ENCODE measurements at places on chromosomes 1 and 21.

GRCh38 chr1:173249349-173249748, 42.2 kb upstream of the TNFSF4 start:
- DNase-seq: no peak

DNA sequence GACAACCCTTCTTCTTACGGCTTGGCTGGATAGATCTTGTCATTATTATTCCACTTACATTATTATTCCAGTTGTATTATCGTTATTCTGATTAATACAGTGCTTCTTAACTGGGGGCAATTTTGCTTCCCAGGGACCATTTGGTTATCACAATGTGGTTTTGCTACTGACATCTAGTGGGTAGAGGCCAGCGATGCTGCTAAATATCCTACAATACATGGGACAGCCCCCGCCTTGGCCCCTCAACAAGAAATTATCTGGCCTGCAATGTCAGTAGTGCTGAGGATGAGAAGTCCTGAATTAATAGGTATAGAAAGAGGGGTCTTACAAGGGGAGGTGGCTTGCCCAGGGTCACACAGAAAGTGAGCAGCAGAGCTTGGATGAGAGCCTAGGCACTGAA, 105.6 kb downstream of the PTPRU start:
- DNase-seq: no peak

DNA sequence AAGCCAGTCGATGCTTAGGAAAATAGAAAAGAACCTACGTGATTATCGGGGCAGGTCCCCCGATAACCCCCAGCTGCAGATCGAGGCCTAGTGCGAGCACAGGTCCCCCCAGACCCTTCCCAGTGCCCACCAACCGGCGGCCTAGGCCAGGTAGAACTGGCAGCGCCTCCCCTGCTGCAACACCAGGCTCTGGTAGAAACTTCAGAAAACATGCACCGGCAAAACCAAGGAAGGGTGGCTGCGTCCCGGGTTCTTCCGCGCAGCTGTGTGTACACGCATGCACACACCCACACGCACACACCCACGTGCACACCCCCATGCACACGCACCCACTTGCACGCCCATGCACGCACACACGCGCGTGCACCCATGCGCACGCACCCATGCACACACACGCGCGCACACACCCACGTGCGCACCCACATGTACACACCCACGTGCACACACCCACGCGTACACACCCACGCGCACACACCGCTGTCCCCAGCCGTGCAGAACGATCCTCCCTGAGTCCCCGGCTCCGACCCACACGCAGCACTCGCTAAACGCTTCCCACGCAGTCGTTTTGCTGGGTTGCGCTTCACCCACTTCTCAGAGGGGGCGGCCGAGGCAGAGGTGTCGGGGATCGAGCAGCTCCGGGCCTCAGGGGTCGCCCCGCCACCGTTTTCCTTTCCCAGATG, 5.2 kb downstream of the TSPEAR start:
- DNase-seq: no peak

GRCh38 chr1:172588296-172589291, 55.6 kb downstream of the SUCO start:
- DNase-seq: no peak

DNA sequence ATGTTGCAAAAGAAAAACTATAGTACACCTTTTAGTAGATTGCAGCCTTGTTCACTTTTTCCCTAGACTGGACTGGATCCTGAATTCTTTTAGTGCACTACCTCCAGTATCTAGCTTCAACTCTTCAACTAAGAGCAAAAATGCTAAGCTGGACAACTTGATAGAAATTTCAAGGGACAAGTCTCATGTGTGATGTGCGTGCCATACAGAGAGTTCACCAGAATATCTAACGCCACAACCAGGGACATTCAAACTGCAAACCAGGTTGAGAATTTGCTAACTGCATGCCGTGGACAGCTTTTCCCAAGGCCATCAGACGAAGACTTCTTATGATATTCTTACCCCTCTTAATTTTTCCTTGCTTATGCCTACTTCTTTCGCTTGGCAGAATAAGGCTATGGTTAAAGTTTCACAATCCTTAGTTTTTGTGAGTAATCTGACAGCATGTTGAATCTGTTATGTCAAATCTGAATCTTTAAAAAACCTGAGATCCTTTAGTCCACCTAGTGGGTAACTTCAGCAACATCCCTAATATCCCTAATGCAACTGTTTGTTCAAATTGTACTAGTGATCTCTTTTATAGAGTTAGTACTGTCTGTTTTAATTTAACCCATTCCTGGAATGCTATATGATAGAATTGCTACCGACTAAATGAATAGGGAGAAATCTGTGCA, 66.4 kb downstream of the DDAH1 start:
- no peak for DNase-seq

GRCh38 chr1:41418857-41419583, 57.8 kb downstream of the FOXO6 start:
- DNase-seq: no peak

GRCh38 chr1:24870551-24871195, 59.4 kb downstream of the RUNX3 start:
- no peak for DNase-seq

DNA sequence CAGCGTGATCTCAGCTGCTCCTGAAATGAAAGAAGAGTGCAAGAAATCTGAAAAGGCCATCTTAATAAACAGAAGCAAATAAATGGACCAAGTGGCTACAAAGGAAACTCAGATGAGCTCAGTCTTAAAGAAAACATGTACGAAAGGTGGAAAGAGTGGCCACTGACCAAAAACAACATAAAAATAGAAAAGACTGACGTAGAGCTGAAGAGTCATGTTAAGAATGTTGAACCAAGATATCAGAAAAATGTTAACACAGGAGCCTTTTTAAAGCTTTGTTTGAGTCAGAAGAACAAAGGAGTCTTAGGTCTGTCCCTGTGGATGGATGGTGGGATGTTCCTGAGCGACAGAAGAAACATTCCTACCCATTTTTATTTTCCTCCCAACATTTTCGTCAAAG, 30.8 kb upstream of the ZNF648 start:
- DNase-seq: no peak

GRCh38 chr1:230100932-230101331, 33.9 kb downstream of the GALNT2 start:
- no peak for DNase-seq

DNA sequence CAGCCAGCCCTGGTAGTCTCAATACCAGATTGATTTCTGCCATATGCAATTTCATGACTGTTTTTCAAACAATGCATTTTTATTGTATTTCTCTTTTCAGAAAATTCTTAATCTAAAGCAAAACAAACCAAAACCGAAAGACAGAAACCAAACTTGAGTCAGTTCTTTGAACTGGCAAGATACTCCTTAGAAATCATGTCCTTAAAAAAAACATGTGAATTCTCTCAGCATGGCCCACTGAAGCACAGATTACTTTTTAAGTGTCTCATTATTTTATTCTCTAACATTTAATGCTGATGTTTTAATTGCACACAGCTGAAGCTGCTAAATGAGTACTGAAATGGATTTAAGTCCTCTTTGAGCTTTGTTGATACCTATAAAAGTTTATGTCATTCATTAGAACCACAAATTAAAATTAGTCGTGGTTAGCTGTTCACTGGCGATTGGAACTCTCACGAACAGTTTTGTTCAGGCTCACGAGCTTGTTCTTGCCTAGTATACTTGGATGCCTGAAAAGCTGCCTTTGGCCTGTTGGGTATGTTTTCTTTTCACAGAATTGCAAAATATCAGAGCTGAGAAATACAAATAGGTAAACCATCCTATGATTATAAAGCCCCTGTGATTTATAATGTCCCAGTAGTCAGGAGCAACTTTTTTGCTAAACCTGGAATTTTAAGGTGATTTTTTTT, 87.5 kb downstream of the CAMTA1 start:
- no peak for DNase-seq

DNA sequence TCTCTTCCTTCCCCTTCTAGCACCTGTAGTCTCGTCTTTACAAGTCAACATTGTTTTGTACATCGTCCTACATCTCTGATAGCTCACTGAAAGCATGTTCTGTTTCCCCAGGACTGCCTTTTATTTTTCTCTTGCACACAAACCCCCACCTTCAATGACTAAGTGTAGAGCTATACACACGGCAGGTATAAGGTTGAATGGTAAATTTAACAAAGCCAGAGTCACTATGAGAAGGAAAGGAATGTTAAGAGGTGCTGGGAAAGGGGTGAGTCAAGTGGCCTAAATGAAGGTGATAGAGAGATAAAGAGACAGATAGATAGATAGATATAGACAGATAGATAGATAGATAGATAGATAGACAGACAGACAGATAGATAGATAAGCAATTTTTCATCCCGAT, 134.3 kb upstream of the ATP1B1 start:
- DNase-seq: no peak

DNA sequence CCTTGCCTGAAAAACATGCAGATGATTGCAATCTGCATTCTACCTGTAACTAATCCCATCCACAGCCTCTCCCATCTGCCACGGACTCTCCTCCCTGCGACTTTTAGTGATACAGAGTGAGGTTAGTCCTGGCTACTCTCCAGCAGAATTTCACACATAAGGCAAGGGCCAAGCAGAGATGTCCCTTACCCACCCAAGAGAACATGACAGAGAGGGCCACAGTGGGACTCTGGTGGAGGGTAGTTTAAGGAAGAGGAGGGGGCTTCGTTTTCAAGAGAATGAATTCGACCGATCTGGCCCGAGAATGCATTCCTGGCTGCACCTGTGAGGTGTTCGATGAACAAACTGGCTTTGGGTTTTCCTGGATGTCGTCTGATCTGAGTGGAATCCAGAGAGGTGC, 87.5 kb upstream of the SIM2 start:
- no peak for DNase-seq

DNA sequence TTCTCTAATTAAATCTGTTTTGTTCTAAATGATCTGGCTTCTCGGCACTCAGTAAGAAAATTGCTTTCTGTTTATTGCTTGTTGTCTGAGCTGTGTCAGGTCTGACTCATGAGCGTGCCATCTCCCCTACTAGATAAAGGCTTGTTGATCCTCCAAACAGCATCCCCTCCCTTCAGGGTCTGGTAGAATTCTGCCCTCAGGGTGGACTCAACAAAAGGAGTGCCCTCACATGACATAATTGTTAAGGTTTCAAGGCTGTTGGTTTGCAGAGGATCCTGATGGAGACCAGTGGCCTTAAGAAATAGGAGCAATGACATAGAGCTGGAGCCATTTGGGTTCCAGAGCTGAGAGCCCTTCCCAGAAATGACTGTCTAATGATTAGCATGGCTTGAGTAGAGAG, 36.0 kb upstream of the ATP2B4 start:
- DNase-seq: no peak

- DNase-seq: no peak
Measured at GRCh38 chr1:17293681-17294425, 14.1 kb upstream of the PADI4 start.

- DNase-seq: no peak
Measured at GRCh38 chr1:17582124-17582774, 42.8 kb downstream of the ARHGEF10L start.

DNA sequence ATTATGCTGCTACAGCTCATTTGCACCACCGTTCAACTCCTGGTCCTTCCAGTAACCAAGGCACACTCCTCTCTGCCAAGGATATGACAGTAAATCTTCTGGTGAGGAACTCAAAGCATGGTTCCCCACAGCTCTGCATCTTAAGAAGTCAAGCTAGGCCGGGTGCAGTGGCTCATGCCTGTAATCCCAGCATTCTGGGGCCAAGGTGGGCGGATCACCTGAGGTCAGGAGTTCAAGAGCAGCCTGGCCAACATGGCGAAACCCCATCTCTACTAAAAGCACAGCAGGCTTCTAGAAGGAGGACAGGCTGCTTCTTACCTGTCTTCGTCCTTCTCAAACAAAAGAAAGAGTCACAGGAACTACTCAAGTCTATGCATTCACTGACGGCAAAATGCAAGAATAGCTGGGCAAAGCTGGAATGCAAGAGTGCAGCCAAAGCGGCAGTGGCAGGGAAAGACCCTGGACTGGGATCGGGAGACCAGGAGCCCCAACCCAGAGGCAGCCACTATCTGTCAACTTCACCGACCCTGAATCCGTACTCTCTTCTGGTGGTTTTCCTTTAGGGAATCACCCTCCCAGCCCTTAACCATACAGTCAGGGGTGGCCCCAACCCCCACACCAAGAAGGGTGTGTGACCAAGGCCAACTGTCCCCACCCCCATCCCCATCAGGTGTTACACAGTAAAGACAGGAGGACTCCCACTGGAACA, 75.5 kb downstream of the NPHP4 start:
- no peak for DNase-seq

GRCh38 chr1:7644961-7645750, 125.9 kb upstream of the VAMP3 start:
- DNase-seq: peak; percentile 78

DNA sequence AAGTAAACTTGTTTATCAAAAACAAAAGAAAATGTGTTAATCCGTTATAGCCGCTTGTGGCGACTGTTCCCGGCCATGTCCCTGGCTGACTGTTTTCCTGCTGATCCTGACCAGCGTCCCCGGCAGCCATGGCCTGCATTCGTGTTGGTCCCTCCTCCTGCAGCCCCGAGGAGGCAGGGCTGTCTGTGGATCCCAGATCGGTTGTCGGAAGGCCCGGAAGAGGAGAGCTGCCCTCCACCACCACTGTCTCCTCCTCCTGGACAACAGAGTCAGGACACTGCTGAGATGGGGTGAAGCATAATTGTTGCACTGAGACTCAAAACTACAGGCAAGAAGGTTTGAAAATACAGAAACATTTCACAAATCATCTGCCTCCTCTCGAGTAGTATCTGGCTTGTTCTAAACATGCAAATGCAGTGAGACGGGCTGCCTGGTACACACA, 3.6 kb upstream of the MXRA8 start:
- no peak for DNase-seq

DNA sequence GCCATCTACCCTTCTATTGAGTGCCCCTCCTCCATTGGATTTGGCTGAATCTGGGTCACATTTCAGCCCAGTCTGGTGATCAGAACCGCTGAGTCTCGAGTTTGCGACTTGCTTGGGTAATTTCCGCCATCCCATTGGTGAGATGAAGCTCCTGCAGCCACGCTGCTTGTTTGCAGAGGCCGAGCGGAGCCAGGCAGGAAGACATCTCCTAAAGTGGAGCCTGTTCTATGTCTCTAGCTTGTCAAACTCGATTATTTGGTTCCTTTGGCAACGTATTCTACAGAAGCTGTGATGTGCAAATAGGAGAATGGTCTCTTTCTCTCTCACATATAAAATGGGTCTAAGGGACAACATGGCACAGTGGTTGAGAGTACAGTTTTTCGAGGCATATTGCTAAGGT, 206.8 kb upstream of the PLXNA2 start:
- DNase-seq: no peak

DNA sequence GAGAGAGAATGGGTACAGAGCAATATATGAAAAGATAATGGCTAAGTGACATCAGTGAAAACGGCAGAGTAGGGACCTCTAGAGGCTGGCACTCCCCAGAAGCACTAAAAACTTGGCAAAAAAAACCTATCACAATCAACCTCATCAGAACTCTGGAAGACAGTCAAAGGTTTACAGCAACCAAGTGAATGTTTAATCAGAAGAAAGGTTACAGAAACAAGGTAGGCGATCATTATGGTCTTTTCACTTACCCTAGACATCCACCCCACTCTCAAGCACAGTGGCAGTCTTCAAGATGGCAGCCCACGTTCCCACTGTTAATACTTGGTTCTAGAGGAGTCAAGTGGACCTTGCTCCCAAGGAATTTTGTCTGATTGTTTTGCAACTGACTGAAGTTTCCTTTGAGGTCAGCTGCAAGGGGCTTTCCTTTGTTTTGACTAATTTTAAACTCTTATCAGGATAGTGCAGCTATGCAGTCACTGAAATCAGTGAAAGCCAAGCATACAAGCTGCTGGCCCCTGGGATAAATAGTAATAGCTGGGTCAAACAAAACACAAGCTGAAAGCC, 7.2 kb downstream of the KIFAP3 start:
- DNase-seq: no peak
